ENCODE measurements at places on chromosomes 5 and 9.

DNA sequence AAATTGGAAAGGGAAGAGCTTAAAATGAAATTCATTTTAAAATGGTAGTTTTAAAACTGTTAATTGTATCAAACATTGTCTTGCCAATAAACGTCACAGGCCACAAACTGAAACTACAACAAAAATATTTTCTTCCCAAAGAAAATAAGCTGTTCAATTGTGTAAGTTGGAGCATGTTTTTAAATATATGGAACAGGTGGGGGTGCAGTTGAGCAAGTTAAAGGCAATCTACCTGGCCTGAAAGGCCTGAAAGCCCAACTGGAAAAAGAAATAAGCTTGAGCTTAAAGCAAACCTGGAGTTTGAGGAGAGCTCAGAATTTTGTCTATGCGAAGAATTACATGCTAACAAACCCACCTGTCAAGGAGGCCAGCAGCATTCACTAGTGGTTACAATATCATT lies 439.5 kb downstream of the ACTL7B start:
- no peak for DNase-seq

DNA sequence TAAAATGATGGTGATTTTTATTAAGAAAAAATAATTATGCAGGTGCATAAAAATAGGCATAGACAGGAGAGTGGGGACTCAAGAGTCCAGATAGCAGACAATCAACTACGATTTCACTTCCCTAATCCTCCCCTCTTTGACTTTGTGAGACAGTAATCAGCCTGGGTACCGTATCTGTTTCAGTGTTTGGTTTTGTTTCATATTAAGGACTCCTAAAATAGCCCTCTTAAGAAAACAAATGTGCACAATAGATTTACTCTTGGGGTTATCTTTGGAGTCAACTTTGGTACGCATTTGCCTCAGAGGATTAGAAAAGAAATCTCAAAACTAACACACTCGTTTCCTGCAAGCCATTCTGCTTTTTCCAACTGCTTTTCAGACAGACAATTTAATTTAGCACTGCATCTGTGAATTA lies 96.3 kb downstream of the ZNF608 start:
- DNase-seq = no peak

DNA sequence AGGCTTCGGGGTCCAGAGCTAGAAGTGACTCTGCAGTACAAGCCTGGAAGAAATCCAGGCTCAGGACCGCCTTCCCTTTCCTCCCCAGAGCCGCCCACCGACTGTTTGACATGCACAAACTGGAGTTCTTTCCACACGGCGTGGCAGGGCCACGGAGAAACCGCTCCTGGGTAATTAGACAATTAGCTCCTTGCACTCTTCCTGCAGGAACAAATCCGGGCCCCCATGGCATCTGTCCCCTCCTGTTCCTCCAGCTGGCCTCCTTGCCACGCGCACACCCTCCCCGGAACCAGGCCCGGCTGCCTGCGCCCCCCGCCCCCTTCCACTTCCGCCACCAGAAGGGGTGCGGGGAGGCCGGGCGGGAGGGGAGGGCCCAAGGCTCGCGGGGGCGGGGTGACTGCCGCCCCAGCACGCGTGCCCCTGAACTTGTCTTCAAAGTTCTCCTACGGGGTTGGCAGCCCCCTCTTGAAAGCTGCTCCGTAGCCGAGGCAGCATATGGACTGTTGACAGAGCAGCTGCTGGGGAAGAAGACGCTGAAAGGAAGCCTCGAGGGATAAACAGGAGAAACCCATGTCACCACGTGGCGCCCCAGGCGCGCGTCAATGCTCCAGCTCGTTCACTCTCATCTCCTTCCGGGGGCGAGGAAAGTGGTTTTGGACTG lies 74.3 kb downstream of the SEC61B start:
- peak; percentile 42 for DNase-seq

- no peak for DNase-seq
These were observed 54.5 kb upstream of the HTR4 start for GRCh38 chr5:148708854-148709253.

DNA sequence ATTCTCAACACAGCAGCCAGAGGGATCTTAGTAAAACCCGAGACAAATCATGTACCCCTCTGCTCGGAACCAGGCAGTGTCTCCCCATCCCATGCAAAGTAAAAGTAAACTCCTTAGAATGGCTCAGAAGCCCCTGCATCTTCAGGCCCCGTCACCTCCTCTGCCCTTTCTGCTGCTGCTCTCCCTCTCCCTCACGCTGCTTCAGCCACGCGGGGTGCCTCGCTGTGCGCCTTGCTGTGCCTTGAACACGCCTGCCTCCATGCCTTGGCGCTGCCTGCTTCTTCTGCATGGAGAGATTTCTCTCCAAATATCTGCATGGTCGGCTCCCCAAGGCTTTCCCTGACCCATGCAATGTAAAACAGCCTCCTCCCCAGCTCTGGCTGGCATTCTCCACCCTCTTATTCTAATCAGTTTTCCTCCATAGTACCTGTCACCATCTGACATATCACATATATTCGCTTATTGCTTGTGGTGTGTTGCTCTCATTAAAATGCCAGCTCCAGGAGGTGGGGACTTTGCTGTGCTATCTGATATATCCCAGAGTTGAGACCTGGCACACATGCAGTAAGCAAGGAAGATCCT lies 8.0 kb downstream of the GPRIN1 start:
- DNase-seq = no peak

DNA sequence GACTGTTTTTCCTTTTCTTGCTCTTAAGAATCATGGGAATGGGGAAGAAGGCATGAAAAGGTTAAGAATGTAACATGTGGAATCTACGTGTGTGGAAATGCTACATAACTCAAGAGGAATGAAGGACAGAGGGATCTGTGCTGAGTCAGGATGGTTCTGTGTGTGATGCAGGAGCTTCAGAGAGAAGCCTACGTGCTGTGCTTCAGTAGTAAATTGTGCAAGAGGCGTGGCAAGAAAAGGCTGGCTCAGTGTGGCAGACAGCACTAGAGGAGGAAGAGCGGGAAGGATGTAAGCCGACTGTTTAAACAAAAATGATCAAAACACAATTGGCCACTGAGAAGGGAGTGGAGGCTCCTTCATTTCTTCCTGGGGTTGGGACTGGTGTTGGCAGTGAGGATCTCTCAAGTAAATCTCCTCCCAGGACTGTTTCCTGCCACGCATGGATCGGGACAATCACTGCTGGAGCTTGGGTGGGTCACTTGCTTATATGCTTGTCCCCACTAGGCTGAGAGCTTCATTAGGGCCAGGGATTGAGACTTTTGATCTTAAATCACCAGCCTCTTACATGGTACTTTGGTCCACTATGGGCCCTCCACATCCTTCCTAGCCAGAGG lies 59.4 kb upstream of the BASP1 start:
- DNase-seq = no peak

DNA sequence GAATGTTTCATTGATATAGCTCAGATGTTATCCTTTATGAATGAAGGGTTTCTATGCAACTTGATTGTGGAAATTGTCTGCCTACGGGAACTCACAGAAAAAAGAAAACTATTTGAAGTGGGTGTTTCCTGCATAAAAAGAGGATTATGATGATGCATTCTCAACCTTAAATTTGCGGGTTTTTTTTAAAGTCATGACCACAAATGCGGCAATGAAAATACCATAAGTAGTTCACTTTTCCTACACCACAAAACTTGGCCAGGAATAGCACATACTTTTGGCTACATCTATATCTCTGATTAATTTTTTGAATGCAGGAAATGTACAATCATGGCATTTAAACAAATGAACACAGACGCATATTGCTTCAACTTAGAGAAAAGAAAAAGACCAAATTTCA lies 754.7 kb downstream of the DTWD2 start:
- DNase-seq = no peak

DNA sequence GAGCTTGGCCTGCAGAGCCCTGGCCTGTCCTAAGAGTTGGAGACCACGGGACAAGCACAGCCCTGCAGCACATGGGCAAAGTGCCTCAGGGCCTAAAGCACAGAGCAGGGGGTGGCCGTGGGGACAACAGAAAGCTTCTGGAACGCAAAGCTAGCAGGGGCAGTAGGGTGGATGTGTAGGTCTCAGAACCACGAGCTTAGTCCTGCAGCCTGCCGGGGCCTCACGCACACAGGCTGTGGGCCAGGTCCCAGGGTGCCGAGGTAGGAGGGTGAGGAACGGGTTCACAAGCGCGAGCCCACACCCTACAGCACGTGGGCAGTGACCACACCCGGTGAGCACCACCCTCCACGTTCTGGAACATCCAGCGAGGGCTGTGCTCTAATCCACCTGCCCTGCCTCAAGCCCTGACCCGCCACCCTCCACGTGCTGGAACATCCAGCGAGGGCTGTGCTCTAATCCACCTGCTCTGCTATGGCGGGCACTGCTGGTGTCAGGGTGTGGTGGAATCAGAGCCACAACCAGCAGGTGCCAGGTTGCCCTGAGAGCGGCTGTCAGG lies 9.3 kb downstream of the CLPTM1L start:
- DNase-seq = no peak

- no peak for DNase-seq
These were observed 232.0 kb upstream of the GRIA1 start for GRCh38 chr5:153258469-153258868.

DNA sequence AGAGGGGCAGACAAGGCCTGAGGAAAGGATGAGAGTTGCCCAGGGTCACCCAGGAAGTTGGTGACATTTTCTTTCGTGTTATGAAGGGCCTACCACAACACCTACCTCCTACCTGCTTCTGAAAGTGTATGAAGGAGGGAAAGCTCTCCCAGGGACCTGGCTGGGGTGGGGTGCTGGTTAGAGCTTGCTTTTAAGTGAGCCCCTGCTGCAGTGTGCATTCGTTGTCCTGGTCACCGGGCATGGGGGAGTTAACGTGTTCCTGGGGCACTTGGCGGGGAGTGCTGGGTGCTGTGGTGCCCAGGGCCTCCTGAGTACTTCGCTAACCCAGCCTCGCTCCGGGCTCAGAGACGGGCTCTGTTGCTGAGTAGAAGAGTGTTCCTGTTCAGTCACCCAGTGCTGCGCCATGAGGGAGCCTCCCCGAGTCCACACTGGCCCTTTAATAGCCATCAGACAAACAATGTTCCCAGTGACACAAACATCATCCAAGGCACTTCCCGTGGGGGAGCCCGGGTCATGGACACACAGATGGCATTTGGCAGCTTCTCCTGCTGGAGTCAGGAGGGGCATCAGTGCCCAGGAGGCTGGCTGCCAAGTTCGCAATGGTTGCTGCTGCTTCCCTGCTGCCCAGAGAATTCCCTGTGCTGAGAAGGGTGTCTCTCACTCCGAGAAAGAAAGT lies 85.7 kb downstream of the AMBP start:
- no peak for DNase-seq

DNA sequence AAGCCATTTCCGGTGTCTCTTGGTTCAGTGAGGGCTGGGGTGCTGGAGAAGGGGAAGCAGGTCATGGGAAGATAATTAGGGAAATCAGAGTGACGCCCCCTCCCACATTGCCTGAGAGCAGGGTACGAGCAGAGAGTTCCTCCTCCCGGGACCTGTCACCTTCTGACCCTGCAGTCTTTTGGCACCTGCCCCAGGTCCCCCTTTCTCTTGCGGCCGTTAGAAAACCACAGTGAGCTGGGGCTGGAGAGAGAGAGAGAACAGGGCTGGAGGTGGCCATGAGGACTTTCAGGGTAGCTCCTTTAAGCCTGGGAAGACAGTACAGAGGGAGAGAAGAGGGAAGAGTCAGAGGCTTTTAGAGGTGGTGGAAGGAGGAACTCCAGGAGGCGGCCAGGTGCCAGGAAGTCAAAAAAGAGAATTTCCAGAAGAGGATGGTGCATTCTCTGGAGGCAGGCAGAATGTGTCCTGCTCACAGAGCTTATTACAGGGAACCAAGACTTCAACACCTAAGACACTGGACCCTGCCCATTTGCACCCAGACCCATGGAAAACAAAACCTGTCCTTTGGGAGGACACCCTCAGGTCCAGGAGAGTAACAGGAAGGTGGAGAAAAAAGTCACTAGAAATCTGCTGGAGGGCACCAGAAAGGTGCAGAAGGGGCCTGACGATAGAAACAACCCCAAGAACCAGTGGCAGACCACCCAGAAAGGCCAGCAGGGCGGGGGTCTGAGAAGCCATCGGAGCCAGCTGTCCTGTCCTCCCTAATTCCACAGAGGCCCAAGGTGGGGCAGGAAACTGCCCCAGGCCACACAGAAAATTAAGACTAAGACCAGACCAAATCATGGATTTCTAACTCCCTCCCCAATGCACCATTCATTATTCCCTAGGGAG lies 6.5 kb upstream of the ACSL6 start:
- no peak for DNase-seq

- DNase-seq = peak; percentile 63
These were observed 201.1 kb downstream of the SNX18 start for GRCh38 chr5:54718656-54719055.

GRCh38 chr9:136546697-136547501 lies 1.1 kb upstream of the NOTCH1 start:
- no peak for DNase-seq

DNA sequence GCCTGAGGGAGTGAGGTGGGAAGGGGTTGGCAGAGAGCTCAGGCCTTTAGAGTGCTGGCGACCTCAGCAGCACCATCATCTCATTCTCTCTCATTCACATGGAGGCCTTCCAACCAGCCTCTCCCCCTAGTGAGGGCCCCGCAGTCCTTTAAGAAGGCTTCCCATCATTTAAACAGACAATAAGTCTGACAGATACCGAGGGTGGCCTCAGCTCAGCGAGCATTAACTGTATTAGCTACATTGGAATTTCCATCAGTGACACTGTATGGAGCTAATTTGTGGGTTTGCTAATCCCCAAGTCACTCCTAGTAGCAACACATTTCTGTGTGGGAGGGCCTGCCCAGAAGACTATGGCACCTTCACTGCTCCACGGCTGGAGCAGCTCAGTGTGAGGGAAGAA lies 75.8 kb downstream of the INSYN2B start:
- no peak for DNase-seq

GRCh38 chr5:13660072-13660471 lies 284.4 kb downstream of the DNAH5 start:
- DNase-seq = no peak

- DNase-seq = peak; percentile 6
These were observed 39.5 kb upstream of the GOLGA1 start for GRCh38 chr9:124980431-124980830.

DNA sequence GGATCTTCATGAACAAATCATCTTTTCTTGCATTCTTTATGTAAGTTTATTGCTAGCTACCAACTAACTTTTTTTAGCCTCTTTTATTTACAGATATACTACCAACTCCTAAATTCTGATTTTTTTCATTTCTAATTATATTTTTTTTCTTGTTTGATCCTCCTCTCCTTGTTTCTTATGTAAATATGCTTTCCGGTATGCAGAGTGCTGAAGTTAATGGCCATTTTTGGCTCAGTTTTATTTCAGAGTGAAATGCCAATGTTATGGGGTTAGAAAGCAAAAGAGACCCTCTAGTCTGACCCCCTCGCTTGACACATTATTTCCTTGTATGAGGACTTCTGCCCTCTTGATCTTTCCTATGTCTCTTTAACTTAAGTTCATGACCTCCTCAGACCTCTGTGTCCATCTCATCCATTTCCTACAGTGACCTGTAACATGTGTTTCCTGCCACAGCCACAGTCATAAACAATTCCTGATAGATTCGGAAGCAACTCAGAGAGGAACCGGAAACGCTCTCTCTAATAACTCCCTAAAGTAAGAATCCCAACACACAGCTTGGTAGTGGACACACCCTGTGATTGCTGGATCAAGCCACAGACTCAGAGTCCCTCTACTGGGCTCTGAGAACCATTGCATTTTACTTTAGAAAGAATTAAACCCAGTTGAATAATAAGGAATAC lies 42.9 kb upstream of the AFAP1L1 start:
- peak; percentile 39 for DNase-seq

All from left kidney (tissue), 8 donors.